ENCODE measurements at places on chromosomes 3 and 15.

GRCh38 chr3:110685630-110686029 is 386.0 kb upstream of the NECTIN3 start:
- DNase-seq, result no peak

DNA sequence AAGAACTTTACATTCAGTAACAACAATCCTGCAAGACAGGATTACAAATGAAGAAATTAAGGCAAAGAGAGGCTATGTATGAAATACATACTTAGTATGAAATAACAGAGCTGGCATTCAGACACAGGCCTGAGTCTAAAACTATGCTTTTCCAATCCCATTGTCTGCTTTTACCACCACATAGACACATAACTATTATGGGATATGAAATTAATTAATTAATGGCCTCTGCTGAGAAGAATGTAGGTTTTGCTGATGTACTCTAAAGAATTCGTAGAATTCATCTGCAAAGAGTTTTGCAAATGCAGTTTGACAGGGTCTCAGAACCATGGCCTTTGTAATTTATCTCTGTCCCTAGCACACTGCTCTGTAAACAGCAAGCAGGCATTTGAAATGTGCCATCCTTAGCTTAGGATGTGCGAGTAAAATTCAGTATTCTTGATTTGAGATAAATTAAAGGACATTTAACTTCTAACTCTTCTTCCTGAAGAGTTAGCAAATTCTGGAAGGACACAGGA is 54.5 kb upstream of the BOC start:
- DNase-seq, result no peak

- DNase-seq, result no peak
These were observed 77.5 kb downstream of the ADCY5 start for GRCh38 chr3:123371426-123371825.

DNA sequence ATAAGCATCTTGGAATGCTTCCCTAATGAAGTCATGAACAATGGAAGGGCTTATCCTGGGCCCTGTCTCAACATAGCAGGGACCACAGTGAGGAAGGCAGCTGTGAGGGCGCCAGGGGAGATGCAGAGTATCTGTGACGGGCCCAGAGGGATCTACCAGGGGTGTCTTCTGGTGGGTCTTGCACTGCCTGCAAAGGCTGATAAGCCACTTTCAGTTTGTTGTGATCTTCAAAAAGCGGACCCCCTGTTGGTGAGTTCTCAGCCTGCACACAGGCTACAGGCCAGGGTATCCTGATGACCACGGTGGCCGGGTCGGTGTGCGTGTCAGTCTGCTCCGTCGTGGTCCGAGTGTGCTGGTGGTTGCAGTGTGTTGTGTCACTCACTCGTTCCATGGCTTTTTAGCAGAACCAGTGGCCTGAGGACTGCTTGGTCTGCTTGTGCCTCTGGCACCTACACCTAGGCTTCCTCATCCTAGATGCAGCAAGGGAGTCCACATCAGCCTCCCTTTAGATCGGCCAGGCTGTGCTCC is 46.8 kb downstream of the CHDH start:
- no peak for DNase-seq

GRCh38 chr3:188322135-188322887 is 168.4 kb downstream of the LPP start:
- DNase-seq, result no peak

GRCh38 chr3:178393824-178394223 is 142.4 kb upstream of the KCNMB2 start:
- DNase-seq, result no peak

Measured in suppressor macrophage treated with lipopolysaccharide for 4 hours (primary cell).